ENCODE measurements at places on chromosomes 12 and 14.

GRCh38 chr12:82565966-82566365 lies 120.7 kb upstream of the TMTC2 start:
- DNase-seq: no peak

- DNase-seq: no peak
Measured at GRCh38 chr12:14854586-14855183, 11.4 kb upstream of the ART4 start.

DNA sequence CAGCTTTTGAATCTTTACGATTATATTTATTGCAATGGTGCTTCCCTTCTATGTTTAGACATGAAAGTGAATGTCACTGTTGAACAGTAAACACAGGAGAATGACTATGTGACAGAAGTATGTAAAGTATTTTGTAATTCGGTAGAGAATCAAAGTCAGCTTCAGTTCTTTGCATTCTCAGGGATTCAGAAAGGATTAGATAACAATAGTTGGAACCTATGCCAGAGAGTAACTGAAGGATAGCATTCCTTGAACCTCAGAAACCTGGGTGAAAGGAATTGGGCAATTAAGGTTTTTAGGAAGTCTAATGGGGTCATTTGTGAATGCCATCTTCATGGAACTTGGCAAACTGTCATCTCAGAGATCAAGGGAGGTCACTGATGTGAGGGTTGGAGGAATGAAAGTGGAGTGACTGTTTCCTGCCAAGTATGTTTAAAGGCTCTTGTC lies 305.3 kb upstream of the DDHD1 start:
- no peak for DNase-seq

GRCh38 chr12:85821759-85822158 lies 14.4 kb downstream of the RASSF9 start:
- no peak for DNase-seq

DNA sequence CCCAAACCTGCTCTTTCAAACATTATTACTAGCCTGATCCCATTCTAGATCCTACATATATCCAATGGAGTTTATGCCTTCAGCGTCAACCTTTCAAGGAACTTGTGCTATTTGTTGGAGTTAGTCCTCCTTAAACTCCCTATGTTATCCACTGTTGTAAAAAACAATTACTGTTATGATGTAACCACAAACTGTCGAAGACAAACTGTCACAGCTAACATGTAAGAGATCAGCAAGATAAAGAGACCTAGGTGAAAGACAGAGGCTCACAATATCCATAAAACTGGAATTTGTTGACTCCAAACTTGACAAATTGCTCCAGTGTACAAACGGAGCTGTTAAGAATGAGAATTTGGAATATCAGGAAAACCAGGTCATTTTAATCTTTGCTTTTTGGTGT lies 70.7 kb downstream of the CDK17 start:
- DNase-seq: no peak

DNA sequence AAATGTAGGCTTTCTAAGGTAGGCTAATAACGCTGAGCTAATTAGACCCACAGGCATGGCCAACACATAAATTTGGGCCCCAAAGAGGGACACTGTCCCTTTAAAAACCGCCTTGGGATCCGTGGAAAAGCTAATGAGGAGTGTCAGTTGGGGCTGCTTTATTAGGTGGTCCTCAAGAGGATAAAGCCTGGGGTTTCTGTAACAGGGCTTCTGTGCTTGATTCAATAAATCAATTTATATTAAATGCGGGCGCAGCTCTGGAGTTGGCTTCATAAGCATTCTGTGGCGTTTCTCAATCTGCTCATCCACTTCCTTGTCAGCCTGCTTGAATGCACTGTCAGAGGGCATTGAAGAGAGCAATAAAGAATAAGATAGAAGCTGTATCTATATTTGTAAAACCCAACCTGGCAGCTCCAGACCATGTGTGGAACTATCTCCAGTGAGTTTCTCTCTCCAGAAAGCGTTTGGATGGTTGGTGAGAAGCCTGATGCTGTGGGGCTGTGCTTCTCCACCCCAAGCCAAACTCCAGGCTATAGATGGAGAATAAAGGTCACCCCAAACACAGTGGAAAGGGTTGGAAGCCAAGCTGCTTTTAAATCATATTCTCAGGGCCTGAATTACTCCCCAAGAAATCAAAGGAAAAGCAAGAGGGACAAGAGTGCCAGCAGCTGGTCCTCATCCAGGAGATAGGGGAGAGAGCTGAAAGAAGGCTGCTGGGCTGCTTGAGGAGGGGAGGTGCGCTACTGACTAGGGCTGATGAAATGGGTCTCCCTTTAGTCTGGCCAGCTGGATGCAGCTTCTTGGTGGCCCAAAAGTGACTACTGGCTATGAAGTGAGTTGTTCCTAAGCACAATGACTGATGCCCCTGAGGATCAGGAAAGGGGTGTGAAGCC lies 222.0 kb downstream of the PPM1H start:
- DNase-seq: no peak

- DNase-seq: no peak
Measured at GRCh38 chr12:132488127-132489077, 1.5 kb upstream of the FBRSL1 start.

DNA sequence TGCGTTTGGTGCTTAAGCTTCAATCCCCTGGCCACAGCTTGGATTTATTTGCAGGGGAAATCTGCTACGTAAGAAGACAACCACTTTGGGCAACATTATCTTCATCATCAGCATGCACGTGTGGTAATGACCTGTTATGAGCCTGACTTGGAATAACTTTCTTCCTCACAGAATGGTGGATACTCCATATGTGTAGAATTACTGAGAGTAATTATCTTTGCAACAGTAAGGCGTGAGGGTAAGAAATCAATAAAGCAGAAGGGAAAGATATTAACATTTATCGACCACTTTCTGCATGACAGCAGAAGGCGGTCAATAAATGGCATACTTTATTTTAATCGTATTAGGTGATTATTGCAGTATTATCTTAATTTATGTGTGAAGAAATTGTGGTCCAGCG lies 152.7 kb downstream of the RGS6 start:
- no peak for DNase-seq

GRCh38 chr12:119836781-119837180 lies 40.3 kb downstream of the CIT start:
- DNase-seq: no peak

Measured in epithelial cell of prostate (primary cell).